ENCODE measurements at places on chromosomes 2 and 18. TPM values are rescaled to one million over a fixed set of nuclear protein-coding genes. Genes with fewer than 3 reads are reported as not detected.
A peak's percentile ranks its signal among the peaks of the same experiment; 100 is the strongest.

DNA sequence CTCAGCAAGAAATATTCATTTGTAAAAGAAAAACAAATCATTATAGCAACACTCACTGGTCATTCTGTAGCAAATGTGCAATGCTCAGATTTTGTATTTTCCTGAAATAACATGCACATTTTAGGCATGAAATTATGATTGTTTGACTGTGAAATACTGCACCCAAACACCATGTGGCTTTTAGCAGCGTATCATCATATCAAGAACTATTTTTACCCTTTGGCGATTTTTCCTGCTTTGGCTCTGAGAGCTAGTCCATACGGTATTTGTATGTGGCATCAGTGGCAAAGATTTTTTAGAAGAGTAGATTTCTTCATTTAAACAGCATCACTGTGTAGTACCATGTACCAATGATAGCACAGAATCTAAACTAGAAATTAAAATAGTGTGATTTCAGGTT is 493.1 kb downstream of the NR4A2 start:
- no peaks in the 10 kb centered on the region for H3K36me3 ChIP-seq
- H3K27ac ChIP-seq = no peak overlapping the region
- H3K27me3 ChIP-seq = no peaks in the 10 kb centered on the region
- H3K4me1 ChIP-seq = no peaks in the 10 kb centered on the region
- H3K4me3 ChIP-seq = no peak overlapping the region

- no peaks in the 10 kb centered on the region for H3K4me1 ChIP-seq
- no peak overlapping the region for H3K4me3 ChIP-seq
- H3K27ac ChIP-seq = no peak overlapping the region
- no peaks in the 10 kb centered on the region for H3K27me3 ChIP-seq
Observed at GRCh38 chr2:82478641-82479040, 1980.4 kb downstream of the SUCLG1 start.

DNA sequence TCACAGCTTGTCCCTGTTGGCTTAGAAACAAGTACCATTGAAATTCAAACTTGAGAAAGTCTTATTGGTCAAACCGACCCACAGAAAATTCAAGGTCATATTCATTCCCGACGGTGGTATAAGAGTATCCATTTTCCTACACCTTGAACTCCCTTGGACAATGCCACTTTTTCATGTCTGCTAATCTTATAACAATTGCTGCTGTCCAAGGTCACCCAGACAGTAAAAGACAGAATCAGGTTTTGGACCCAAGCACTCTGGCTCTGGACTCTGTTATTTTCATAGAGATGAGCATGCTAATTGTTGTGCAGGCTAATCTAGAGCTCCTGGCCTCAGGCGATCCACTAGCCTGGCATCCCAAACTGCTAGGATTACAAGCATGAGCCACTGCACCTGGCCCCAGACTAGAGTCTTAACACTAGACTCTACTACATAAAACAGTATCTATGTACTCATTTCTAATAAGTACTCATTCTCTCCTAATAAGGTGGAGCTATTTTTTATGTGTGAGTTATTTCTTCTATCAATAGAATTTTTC is 57.8 kb downstream of the C2orf76 start:
- no peak overlapping the region for H3K4me3 ChIP-seq
- H3K36me3 ChIP-seq = no peaks in the 10 kb centered on the region
- H3K4me1 ChIP-seq = no peaks in the 10 kb centered on the region
- H3K27me3 ChIP-seq = no peaks in the 10 kb centered on the region
- H3K27ac ChIP-seq = no peak overlapping the region
- DNase-seq = peak; percentile 35

Gene MRPL44
- 55.9 TPM for total RNA-seq

Gene CELF4
- not detected for total RNA-seq

- no peaks in the 10 kb centered on the region for H3K27me3 ChIP-seq
- no peak overlapping the region for H3K4me3 ChIP-seq
- no peaks in the 10 kb centered on the region for H3K4me1 ChIP-seq
- no peak for DNase-seq
- H3K27ac ChIP-seq = no peak overlapping the region
- no peaks in the 10 kb centered on the region for H3K36me3 ChIP-seq
Observed at GRCh38 chr2:25567406-25567805, 106.0 kb downstream of the DTNB start.

GRCh38 chr2:85907671-85908157 is 18.9 kb upstream of the ST3GAL5 start:
- no peaks in the 10 kb centered on the region for H3K27me3 ChIP-seq
- H3K27ac ChIP-seq = no peak overlapping the region
- peaks cover 18% of the 10 kb centered on the region for H3K4me1 ChIP-seq
- DNase-seq = no peak

Gene CEP192
- 26.3 TPM for total RNA-seq

Gene SIX3
- 2.0 TPM for total RNA-seq

Gene CHRNG
- total RNA-seq = 36.6 TPM

DNA sequence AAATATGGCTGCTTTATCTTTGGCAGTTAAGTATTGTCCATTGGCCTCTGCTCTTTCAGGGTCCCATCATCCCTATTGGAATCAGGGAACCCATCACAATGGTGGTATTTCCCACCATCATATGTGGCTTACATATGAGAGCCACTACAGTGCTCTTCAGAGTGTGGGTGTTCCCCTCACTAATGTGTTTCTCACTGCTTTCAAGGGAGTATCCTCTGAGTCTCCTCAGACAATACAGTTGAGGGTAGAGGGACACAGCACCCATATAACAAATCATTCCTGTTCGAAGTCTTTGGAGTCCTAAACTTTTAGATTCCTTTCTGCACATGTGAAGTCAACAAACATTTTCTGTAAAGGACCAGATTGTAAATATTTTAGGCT is 48.8 kb upstream of the DNAJC10 start:
- H3K36me3 ChIP-seq = no peaks in the 10 kb centered on the region
- H3K4me1 ChIP-seq = peaks cover 31% of the 10 kb centered on the region
- no peak for DNase-seq
- no peak overlapping the region for H3K4me3 ChIP-seq
- no peaks in the 10 kb centered on the region for H3K27me3 ChIP-seq

Gene TLK1
- total RNA-seq = 18.4 TPM

DNA sequence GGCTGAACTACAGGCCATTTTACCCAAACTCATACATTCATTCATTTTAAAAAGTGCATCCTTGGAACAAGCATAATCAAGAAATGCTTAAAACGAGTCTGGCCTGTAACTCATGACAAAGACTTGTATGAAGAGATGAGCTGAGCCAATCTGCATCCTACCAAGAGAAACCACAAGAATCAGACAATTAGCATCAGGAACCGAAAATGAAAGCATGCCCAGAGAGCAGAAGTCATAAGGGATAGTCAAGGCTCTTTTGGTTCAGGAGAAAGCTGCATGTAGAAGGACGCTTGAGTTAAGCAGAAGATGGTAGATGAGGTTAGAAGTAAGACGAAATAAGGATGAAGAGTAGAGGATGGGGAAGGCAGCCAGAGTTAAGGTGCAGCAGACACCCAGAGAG is 137.0 kb upstream of the CTNNA2 start:
- H3K27me3 ChIP-seq = peaks cover 6% of the 10 kb centered on the region
- H3K36me3 ChIP-seq = no peaks in the 10 kb centered on the region
- H3K4me3 ChIP-seq = no peak overlapping the region
- no peak for DNase-seq
- H3K27ac ChIP-seq = no peak overlapping the region

Gene LRP1B
- total RNA-seq = 7.5 TPM

- H3K27me3 ChIP-seq = no peaks in the 10 kb centered on the region
- no peaks in the 10 kb centered on the region for H3K4me1 ChIP-seq
- DNase-seq = no peak
- no peak overlapping the region for H3K27ac ChIP-seq
- no peaks in the 10 kb centered on the region for H3K36me3 ChIP-seq
Observed at GRCh38 chr2:213259266-213259665, 25.0 kb upstream of the SPAG16 start.

DNA sequence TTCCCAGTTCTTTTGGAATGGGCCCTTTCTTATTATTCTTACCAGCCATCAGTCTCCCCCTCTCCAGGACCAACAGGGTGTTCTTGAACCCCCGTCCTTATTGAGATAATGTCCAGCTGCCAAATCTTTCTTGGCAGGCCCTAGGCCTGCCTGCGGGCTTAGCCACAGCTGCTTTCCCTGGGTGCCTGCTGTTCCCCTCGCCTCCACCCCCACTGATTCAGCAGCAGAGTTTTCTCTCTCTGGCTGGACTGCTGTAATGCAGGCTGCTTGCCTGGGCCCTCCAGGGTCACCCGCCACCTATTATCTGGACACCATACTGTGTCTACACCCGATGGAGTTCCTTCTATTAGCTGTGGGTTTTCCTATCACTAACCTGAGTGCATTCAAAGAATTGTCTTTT is 395.4 kb upstream of the ATP5MC3 start:
- H3K27ac ChIP-seq = no peak overlapping the region
- H3K4me1 ChIP-seq = peaks cover 9% of the 10 kb centered on the region
- no peak overlapping the region for H3K4me3 ChIP-seq
- no peaks in the 10 kb centered on the region for H3K36me3 ChIP-seq
- DNase-seq = peak; percentile 62

DNA sequence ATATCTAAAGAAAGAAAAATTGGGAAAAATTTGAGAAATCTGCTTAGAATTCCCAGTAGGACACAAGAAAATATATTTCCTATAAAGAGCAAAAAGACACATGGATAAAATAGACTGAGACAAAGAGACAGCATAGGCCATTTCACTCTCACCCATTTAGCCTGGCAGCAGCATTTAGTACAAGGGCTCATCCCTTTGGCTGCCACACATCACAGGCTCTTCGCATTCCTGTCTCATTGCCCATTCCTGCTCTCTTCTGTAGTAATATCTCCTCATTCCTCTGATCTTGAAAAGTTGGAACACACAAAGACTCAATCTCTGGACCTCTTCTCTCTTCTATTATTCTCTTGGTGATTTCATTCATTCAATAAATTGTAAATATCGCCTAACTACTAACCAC is 162.6 kb downstream of the SOX11 start:
- no peaks in the 10 kb centered on the region for H3K36me3 ChIP-seq
- H3K27me3 ChIP-seq = no peaks in the 10 kb centered on the region
- no peak for DNase-seq
- peaks cover 11% of the 10 kb centered on the region for H3K4me1 ChIP-seq
- no peak overlapping the region for H3K27ac ChIP-seq

- no peaks in the 10 kb centered on the region for H3K36me3 ChIP-seq
- H3K4me3 ChIP-seq = no peak overlapping the region
- no peak for DNase-seq
- H3K4me1 ChIP-seq = no peaks in the 10 kb centered on the region
- H3K27ac ChIP-seq = no peak overlapping the region
Observed at GRCh38 chr2:162212366-162212765, 30.9 kb downstream of the FAP start.

Gene SANBR
- 21.6 TPM for total RNA-seq

DNA sequence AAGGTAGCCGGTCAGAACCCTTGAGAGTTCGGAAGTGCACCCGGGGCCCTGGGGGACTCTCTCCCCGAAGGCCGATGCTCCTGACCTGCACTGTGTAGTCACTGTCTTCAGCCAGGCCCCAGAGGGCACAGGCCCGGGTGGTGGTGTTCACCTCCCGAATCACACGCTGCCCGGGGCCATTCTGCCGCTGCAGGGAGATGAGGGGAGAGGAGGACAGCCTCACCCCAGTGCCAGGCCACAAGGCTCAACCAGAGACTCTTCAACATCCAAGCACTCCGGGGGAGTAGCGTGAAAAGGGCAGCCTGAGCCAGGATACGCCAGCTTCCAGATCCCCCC is 1.1 kb downstream of the FNDC4 start:
- no peak overlapping the region for H3K27ac ChIP-seq
- DNase-seq = no peak
- H3K27me3 ChIP-seq = peaks cover 14% of the 10 kb centered on the region

Gene MROH2A
- total RNA-seq = not detected

Gene REG1B
- total RNA-seq = not detected

GRCh38 chr2:110860630-110861029 is 128.3 kb downstream of the ACOXL start:
- 0 out of 2 replicates have a peak, but pooled peaks cover 3% of the 10 kb centered on the region for H3K27me3 ChIP-seq
- peaks cover 21% of the 10 kb centered on the region for H3K4me1 ChIP-seq
- no peak overlapping the region for H3K4me3 ChIP-seq
- no peaks in the 10 kb centered on the region for H3K36me3 ChIP-seq

Data from SJCRH30 (cell line).